Subcutaneous preadipocyte (primary cell): ENCODE measurements at places on chromosomes 11 and 22. TPM values are rescaled to one million over a fixed set of nuclear protein-coding genes. Genes with fewer than 3 reads are reported as not detected.

Gene SAA4
- total RNA-seq, result not detected in 2 replicates

Gene RAPSN
- 0.20 TPM in 1 of 2 replicates, not detected in the other for total RNA-seq

Gene TRIM48
- not detected in 2 replicates for total RNA-seq

Gene FAM181B
- not detected in 2 replicates for total RNA-seq

Gene TIGD3
- total RNA-seq, result under 0.01 TPM in 2 replicates

Gene SLCO2B1
- 0.59 TPM in 1 of 2 replicates, not detected in the other for total RNA-seq

Gene SCN4B
- total RNA-seq, result not detected in 2 replicates

Gene RASGRP2
- total RNA-seq, result 0.20 and 0.37 TPM in 2 replicates

Gene ATG2A
- 15.4 and 19.5 TPM in 2 replicates for total RNA-seq

Gene LIF
- 1.5 and 3.1 TPM in 2 replicates for total RNA-seq

Gene CNTF
- 1.8 and 2.9 TPM in 2 replicates for total RNA-seq

Gene A4GALT
- total RNA-seq, result 31.5 and 41.2 TPM in 2 replicates

Gene SUSD2
- 2.9 and 15.6 TPM in 2 replicates for total RNA-seq

Gene CSNK2A3
- 1.6 and 2.9 TPM in 2 replicates for total RNA-seq

Gene TECTA
- 0.20 and 0.73 TPM in 2 replicates for total RNA-seq

Gene ASCL2
- not detected in 2 replicates for total RNA-seq

Gene OR10A2
- not detected in 2 replicates for total RNA-seq
